Fibroblast of skin of scalp (primary cell): ENCODE measurements at places on chromosomes 2 and 18.

DNA sequence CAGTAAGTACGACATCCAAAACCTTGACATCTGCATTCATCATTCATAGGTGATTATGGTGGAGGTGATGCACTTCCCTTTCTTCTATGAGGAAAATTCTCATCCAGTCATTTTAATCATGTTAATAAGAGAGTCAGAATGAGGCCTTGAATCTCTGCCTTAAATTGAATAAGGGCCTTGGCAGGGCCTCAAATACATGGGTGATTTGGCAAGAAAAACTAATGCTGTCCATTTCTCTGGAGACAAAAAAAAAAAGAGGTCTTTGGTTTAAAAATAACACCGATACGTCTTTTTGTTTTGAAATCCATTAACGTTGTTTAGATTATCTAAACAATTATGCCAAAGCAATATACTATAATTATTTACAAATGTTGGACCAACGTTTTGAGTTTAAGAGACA, 8.1 kb downstream of the COLEC12 start:
- DNase-seq: no peak

DNA sequence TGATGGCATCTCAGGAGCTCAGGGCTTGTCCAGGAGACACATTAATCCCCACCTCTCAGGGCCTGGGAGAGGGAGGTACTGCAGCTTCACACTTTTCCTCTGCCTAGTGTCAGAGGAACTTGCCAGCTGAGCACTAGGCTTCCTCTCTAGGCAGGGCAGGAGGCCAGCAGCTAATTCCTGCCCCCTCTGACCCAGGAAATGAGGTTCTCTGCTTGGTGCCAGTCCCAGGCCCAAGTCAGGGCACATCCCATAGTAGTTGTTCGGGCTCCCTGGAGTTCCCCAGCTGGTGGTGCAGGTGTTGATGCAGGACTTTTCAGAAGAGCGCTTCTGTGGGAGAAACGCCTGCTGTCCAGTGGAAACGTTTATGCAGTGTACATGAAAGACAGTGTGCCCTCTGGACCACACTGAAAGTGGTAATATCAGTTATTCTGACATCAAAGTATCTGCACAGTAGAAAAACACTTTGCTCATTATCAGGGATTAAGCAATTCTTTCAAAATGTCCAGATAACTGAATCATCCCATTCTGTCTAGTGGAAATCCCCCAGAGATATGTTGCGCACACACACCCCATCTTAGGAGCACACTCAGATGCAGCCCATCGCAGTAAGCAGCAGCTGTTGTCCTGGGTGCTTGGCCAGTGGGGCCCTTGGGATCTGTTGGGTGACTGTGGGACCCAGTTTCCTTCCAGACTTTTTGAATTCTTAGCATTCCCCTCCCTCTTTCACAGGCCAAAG, 17.8 kb upstream of the SCLY start:
- DNase-seq: no peak

DNA sequence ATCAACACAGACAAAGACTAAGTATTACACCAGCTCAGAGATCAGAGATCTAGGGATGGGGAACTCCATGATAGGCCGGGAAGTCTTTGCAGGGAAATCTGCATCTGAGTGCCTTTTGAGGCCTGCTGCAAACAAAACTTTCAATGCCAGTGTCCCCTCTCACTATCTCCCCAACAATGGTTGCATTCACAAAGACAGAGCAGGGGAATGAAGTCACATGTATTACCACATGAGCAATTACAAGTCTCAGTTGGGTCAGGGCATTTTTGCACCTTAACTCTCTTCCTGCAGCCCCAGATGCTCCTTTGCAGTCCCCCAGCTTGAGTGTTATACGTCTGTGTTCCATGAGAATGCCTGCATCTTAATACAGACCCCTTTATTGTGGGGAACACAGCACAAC, 1.8 kb upstream of the RNF144A start:
- DNase-seq: no peak

DNA sequence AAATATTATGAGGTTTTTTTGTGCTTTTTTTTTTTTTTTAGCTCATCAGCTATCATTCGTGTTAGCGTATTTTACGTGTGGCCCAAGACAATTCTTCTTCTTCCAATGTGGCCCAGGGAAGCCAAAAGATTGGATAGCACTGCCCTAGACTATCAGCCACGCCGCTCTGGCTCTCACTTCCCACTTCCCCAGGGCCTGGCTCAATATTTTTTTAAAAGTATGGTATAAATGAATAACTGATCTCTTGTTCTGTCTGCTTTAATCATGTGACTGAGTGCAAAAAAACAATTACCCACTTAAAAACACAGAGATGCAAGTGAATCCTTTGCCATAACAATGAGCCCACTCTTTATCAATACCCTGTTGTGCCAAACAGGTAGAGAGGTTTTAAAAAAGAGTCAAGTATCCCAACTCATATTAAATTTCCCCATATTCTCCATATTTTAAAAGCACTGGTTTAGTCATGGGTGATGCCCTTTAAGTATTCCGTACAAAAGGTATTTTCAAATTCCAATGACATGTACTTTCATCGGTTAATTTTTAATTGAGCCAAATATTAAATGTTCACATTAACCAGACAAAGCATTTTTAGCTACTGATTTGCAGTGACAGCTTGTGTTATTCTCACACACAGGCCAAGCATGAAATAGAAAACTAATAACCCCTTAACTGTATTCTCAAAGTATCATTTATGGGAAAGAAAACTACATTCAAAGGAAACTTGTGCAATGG, 12.6 kb downstream of the BCL2 start:
- DNase-seq: no peak

DNA sequence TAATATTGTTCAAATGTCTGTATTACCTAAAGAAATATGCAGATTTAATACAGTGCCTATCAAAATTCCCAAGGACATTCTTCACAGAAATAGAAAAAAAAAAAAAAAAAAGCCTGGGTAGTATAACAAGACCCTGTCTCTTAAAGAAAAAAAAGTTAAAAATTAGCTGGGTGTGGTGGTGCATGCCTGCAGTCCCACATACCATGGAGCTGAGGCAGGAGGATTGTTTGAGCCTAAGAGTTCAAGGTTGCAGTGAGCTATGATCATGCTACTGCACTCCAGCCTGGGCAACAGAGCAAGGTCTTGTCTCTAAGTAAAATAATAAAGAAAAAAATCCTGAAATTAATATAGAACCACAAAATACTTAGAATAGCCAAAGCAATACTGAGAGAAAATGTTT, 51.9 kb downstream of the SLC16A14 start:
- no peak for DNase-seq

DNA sequence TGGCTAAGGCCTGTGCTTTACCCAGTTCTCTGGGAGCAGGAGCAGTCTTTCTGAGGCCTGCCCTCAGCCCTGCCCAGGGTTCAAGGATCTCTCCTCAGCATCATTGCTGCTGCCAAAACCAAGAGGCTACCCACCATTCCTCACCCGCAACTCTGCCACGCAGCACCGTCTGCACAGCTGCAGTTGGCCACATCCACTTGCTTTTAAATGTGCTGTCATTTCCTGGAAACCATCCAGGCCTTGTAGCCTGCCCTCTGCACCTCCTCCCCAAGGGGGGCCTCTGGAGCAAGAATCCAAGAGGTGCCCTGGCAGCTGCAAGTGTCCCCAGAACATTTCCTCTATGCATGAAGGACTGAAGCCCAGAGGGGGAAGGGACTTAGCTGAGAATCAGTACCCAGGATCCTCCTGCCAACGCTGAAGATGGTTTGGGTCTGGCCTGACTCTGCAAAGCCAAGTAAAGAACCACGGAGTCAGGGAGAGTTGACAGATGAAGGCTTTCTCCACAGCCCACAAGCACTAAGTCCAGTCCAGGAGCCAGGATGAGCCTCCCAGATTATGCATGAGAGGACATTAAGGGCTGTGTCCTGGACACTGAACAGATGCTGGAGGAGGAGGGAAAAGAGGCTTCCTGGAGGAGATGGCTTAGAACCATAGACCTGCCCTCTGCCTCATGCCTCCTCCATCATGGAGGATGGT, 14.9 kb downstream of the EMX1 start:
- DNase-seq: peak; percentile 23
